ENCODE measurements at places on chromosomes 1 and 21. TPM values are rescaled to one million over a fixed set of nuclear protein-coding genes. Genes with fewer than 3 reads are reported as not detected.

The AMY2A gene
- total RNA-seq: not detected

The AURKAIP1 gene
- total RNA-seq: 311 TPM

The COL16A1 gene
- 59.6 TPM for total RNA-seq

The FCER1G gene
- total RNA-seq: not detected

The DCST2 gene
- total RNA-seq: 0.19 TPM

The LRRC71 gene
- not detected for total RNA-seq

The RNASEL gene
- total RNA-seq: 4.9 TPM

The DEPDC1 gene
- total RNA-seq: 20.3 TPM

The OR2M3 gene
- not detected for total RNA-seq

The SRRM1 gene
- total RNA-seq: 42.7 TPM

The DCDC2B gene
- not detected for total RNA-seq

The CYP2J2 gene
- total RNA-seq: 0.61 TPM

The FLVCR1 gene
- 11.7 TPM for total RNA-seq

The AMY1B gene
- total RNA-seq: not detected

The SYT2 gene
- total RNA-seq: not detected

The PPM1J gene
- total RNA-seq: 0.74 TPM

The FAM110D gene
- total RNA-seq: 0.03 TPM

Data from A375 (cell line).